ENCODE measurements at places on chromosomes 16 and 17.

- DNase-seq, result no peak
These were observed 57.2 kb upstream of the SREBF1 start for GRCh38 chr17:17893801-17894644.

GRCh38 chr17:2779545-2779944 is 16.7 kb upstream of the RAP1GAP2 start:
- DNase-seq, result no peak

- DNase-seq, result no peak
These were observed 3.2 kb upstream of the SCRN2 start for GRCh38 chr17:47844227-47844626.

DNA sequence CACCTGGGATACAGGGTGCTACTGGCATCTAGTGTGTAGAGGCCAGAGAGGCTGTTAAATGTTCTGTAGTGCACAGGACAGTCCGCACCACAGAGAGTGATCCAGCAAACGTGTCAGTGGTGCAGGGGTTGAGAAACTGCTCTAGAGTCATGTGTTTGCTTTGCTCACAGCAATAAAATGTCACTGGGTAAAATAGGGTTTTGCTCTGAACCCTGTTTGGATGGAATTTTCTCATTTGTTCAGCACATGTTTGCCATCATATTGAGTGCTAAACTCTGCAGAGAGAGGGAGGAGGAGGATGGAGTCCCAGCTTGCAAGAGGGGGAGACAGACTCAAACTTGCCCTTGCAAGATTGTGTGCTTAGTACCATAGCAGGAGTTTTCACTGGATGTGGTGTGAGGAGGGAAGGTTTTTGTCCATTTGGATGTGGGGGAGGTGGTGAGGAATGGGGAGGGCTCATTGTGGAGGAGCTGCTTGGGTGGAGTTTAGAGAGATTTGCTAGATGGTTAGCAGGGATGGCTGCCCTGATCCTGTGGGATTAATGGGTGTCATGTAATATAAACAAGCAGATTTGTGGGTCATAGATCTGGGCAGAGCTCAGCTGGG is 11.8 kb downstream of the PLCG2 start:
- no peak for DNase-seq

- no peak for DNase-seq
These were observed 193.7 kb upstream of the CHMP6 start for GRCh38 chr17:80797741-80798594.

All from RCC 7860 (cell line).